Right hindlimb (tissue), 1 donor: ENCODE measurements at places on chromosomes 12 and 14.

DNA sequence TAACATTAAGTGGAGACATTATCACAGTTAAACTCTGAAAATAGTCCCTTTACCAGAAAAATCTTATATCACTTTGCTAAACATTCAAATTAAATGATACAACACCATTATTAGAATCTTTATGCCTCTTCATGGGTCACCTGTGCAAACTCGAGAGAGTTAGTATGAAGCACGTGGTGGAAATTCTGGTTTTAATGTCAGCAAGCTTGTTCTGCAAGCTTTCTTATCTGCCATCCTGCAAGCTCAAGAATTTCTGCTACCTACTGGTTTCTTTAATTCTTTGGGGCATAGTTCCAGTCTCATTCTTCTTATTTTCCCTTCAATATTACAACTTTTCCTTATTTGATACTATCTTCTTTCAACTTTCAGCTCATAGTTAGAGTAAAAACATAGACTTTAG lies 868 bp downstream of the CATSPERB start:
- no peak for DNase-seq

- DNase-seq = no peak
Measured at GRCh38 chr12:65902500-65902899, 78.2 kb downstream of the HMGA2 start.

DNA sequence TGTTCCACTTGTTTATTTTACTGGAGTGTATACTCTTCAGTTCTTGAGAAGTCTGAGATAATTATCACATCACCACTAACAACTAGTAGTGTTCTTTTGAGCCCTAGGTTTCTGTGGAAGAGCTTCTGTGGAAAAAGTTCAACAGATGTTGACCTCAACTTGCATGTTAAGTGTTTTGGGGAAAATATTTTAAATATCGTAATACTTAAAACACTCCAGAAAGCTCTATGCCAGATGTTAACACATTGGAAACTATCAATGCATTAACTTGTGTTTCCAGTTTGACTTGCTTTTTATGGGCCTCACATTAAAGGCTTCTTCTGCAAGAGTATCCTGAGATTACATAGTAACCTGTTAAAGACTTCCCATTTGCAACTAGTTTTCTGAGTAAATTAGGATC lies 173.1 kb downstream of the DUSP6 start:
- no peak for DNase-seq

DNA sequence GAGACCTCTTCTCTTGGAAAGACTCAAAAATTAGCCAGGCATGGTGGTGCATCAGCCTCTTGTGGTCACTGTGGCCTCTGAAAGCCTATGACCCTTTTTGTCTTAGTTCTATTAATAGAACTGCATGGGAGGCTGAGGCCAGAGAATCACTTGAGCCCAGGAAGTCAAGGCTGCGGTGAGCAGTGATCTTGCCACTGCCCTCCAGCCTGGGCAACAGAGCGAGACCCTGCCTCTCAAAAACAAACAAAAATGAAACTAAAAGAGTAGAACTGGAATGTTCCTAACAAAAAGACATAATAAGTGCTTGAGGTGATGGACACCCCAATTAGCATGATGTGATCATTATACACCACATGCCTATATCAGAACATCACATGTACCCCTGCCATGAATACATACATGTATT lies 197.0 kb upstream of the EEA1 start:
- no peak for DNase-seq

GRCh38 chr12:52805739-52806138 lies 8.2 kb downstream of the KRT4 start:
- DNase-seq = no peak

DNA sequence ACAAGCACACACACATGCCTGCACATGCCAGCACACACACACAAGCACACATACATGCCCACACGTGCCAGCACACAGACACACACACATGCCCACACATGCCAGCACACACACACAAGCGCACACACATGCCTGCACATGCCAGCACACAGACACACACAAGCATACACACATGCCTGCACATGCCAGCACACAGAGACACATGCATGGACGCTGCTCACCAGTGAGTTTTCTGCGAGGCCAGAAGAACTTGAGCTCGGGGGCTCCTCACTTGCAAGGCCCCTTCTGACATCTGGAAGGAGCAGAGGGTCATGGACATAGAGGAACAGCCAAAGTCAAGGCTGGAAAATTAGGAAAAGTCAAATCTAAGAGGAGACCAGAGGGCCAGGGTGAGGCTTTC lies 61.2 kb upstream of the BCL11B start:
- DNase-seq = no peak

DNA sequence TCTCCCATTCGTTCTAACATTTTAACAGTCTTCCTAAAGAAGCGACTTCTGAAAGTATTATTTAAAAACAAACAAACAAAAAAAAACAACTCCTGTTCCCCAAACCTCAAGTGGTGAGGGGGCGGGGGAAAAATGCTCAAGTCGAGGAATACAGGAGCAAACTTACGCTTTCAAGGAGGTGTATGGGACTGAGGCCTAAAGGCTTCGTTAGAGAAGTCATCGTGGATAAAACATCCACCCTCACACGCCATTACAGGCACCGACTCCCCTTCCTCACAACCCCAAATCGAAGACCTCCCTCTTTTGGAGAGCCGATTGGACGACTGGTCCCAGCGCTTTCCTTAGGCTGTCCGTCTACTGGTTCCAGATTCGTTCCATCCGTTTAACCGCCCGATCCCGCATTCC lies 693 bp downstream of the CBX5 start:
- DNase-seq = no peak

DNA sequence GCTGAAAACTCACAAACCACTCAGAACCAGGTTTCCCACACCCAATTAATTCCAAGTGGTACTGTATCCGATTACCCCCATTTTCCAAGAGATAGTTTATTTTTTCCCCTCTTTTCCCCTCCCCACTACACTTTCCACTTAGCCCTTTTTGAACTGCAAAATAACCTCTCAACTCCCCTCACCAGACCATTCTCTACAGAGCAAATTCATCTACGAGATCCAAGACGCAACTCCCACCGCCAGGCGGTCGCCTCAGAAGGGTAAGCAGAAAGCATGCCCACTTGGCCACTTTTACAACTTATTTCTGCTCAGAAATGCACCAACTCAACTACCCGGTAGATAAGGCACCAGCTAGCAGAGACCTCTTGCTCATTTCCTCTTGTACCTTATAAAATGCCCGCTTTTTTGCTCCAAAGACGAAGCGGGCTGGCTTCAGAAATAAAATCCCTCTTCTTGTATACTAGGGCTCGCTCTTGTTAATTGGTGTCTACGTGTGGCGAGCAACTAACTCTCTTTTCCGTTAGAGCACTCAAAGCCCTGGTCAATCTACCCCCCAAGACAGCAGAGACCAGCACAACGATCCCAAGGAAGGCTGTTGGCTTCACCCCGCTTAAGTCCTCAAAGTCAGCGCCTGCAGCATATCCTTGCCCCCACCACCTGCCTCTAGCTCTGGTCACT lies 910 bp upstream of the SRP54 start:
- peak; percentile 52 for DNase-seq

DNA sequence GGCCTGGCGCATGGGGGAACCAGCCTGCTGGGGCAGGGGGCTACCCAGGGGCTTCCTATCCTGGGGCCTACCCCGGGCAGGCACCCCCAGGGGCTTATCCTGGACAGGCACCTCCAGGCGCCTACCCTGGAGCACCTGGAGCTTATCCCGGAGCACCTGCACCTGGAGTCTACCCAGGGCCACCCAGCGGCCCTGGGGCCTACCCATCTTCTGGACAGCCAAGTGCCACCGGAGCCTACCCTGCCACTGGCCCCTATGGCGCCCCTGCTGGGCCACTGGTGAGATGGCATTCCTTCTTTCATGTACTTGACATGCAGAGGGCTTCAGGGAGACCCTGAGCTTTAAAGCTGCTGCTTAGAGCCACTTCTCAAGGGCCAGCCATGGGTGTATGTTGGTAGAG lies 9.0 kb downstream of the LGALS3 start:
- DNase-seq = no peak

GRCh38 chr12:11962860-11963259 lies 107.9 kb upstream of the BCL2L14 start:
- DNase-seq = no peak

- no peak for DNase-seq
Measured at GRCh38 chr12:45651029-45651428, 78.5 kb upstream of the ARID2 start.

DNA sequence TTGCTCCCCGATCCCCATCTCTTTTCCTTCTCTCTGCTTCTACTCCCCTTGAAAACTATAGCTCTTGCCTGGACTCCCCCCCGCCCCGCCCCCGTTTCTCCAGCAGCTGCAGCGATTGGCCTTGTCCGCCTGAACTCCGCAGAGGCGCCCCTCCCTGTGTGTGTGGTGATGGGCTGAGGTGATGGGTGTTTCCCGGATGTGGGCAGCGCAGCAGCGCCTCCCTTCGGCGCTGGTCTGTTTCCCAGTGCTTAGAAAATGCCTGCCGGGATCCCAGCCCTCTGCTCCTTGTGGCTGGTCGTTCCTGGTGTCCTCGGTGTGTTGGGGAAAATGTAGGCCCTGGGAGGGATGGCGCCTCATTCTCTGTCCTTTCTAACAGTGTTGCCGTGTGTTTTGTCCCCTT lies 43.3 kb downstream of the GALNT8 start:
- DNase-seq = peak; percentile 66

- peak; percentile 83 for DNase-seq
Measured at GRCh38 chr12:103799857-103800771, 40.9 kb downstream of the NT5DC3 start.

DNA sequence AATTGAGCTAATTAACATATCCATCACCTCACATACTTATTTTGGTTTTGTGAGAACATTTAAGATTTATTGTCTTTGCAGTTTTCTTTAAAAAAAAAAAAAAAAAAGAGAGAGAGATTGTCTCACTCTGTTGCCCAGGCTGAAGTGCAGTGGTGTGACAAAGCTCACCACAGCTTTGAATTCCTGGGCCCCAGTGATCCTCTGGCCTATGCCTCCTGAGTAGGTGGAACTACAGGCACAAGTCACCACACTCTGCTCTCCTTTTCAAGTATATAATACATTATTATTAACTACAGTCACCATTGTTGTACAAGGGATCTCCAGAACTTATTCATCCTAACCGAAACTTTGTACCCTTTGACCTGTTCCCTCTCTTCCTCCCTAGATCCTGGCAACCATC lies 64.0 kb downstream of the NUMB start:
- no peak for DNase-seq

DNA sequence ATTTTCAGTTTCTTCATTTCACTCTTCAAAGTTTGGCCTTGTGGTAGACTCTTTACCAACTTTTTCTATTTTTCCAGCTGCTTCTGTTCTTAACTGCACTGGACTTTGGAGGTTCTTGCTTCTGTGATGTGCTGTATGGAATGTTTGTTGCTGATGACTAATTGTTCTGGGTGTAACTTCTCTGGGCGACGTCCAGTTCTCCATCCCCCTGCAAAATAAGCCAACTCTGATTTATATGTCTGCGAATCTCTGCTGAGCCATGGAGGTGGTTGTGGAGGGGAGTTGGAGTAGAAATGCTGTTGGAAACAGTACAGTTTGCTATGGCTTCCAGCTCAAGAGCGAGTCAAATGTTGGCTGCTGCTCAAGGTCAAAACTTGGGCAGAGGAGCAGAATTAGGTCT lies 113.9 kb upstream of the DYRK2 start:
- peak; percentile 55 for DNase-seq

DNA sequence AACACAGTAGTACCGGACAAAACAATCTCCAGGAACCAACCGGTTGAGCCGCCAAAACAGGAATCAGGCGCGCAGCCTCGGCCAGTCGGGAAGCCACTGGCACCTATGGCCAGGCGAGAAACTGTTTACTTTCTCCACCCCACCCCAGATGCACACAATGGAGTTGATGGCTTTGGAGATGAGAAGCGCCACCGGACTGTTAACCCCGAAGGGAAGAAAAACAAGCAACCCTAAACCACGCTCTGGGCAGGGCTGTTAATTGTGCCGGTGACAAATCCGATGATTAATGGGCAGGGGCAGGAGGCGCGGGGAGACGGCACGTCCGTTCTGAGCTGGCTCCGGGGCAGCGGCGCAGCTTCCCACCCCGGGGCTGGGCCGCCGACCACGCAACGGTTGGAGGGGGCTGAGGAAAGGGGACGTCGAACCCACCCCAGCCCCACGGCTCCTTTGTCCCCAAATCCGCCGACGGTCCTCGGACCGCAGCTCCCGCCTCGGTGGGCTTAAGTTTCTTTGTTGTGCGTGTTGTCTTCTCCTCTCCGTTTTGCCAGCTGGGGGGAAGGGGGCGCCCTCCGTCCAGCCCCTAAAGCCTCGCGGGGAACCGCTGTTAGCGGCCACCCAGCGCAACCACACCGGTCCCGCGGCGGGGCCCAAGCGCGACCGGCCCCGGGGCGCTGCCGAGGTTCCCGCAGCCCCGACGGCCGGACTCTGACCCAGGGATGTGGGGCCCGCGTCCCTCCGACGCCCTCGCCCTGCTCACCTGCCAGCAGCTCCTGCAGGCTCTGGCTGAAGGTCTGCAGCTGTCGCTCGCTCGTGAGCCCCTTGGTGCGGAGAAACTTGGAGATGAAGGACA lies 790 bp downstream of the BTG1 start:
- peak; percentile 72 for DNase-seq

DNA sequence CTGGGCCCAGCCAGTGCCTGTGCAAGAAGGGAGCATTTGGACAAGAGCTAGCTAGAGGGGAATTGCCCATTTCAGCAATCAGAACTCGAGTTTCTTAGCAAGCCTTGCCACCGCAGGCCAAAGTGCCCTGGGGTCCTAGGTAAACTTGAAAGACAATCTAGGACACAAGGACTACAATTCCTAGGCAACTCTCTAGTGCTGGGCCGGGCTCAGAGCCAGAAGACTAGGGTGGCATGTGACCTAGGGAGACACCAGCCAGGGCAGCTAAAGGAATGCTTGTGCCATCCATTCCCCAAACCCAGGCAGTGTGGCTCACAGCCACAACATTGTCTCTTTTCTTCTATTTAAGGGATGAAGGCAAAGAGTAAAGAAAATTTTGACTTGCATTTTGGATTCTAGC lies 205.0 kb downstream of the BMP4 start:
- no peak for DNase-seq

- DNase-seq = peak; percentile 94
Measured at GRCh38 chr12:2163177-2163941, 110.6 kb downstream of the CACNA1C start.

- no peak for DNase-seq
Measured at GRCh38 chr12:95151821-95152220, 65.4 kb downstream of the FGD6 start.

DNA sequence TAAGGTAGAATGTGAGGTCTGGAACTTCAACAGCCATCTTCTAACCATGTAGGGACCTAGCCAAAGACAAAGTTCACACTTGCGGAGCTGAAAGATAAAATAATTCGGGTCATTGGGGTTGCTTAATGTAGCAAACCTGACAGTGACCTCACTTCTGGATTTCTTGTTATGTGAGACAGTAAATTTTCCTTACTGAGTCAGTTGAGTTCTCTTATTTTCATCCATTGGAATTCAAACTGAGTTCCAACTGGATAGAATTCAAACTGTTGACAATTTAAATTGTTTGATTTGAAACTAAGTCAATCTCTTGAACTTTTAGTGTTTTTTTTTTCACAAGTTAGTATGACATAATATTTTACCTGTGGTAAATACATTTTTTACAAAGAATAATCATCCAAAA lies 406.5 kb downstream of the ADAMTS20 start:
- DNase-seq = no peak

DNA sequence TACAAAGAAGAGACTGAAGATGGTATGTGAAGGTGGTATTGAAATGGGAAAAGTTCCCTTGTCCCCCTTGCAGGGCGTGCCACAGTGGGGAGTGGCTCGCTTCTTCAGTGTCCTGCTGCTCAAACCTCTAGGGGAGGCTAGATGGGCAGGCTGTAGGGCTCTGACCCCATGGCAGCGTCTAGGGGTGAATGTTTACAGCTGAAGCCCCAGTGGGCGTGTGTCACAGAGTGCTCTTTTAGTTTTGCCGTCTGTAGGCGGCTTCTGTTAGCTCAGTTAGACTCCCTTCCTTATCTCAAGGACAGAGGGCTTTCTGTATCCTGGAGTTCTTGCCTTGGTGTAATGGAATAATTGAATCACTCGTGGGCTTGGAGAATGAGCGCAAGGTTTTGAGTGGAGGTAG lies 266.2 kb downstream of the RAD51B start:
- no peak for DNase-seq
